ENCODE measurements at places on chromosomes 16 and 17.

DNA sequence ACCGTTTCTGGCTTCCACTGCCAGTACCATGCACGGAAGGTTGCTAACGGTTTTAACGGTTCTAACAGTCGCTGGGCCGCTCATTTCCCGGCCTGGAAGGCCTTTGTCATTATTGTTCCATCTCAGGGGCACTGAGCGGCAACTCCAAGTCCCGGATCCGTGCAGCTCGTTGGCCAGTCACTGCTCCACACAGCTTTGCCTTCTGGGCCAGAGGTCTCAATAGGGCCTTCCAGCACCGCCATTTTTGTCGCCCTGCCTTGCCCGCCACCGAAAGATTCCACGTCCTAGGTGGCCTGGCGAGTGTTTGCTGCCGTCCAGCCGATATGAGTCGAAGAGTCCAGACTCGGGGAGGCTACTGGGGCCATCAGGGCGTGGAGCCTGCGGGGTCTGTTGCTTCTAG, 30.3 kb upstream of the ATF7IP2 start:
- DNase-seq: no peak

GRCh38 chr16:11020388-11020787, 76.0 kb downstream of the CLEC16A start:
- no peak for DNase-seq

- peak; percentile 21 for DNase-seq
These were observed 6.0 kb upstream of the CPD start for GRCh38 chr17:30372755-30373154.

- no peak for DNase-seq
These were observed 4.4 kb downstream of the CACNA1G start for GRCh38 chr17:50564916-50565315.

- DNase-seq: no peak
These were observed 113.9 kb upstream of the MAF start for GRCh38 chr16:79714440-79714839.

DNA sequence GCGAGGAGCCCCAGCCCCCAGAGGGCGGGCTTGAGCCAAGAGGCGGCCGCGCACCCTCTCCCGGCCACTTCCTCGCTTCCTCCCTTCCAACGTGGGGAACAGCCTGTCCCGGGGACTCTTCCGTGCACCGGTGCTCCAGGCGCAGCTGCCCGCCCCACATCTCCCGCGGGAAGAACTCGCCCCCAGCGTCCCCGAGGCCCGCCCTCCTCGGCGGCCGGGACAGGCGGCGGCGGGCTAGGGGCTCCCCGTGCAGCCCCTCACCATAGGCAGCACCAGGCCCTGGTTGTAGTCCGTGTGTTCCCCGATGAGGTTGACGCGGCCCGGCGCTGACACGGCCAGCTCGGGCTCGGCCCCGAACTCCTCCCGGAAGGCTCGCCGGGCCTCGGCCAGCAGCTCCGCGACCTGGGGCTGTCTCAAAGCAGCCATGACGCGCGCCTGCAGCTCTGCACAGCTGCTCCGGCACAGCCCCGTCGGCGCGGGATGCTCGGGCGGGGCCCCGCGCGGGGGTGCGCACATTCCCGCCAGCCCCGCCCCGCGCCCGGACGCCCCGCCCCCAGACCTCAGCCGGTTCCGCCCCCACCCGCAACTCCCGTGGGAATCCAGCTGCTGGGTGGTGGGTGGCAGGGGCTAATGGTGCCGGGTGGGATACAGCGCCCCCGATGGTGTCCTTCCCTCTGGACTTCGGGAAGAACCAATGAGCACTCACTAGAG, at the start of gene GALK1:
Gene GALK1, minus strand, starts transcription at position 482 of the 711 bp plus-strand sequence. Its CDS starts 56 bp downstream, at position 426.
- peak; percentile 69 for DNase-seq

GRCh38 chr17:12719948-12720347, 54.3 kb downstream of the MYOCD start:
- no peak for DNase-seq

DNA sequence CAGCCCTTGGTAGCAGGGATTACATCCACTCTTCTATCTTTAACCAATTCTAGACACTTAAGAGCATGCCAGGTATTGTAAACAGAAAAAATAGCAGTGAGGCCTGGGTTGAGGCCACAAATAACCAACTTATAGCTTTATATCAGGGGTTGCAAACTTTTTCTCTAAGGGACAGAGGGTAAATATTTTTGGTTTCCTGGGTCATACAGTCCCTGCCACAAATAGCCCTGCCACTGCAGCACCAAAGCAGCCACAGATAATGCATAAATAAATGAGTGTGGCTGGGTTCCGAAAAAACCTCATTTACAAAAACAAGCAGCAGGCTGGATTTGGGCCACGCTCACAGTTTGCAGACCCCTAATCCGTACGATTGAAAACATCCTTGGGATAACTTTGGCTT, 46.7 kb downstream of the STAT3 start:
- no peak for DNase-seq

GRCh38 chr16:22721511-22722100, 92.4 kb upstream of the HS3ST2 start:
- no peak for DNase-seq

DNA sequence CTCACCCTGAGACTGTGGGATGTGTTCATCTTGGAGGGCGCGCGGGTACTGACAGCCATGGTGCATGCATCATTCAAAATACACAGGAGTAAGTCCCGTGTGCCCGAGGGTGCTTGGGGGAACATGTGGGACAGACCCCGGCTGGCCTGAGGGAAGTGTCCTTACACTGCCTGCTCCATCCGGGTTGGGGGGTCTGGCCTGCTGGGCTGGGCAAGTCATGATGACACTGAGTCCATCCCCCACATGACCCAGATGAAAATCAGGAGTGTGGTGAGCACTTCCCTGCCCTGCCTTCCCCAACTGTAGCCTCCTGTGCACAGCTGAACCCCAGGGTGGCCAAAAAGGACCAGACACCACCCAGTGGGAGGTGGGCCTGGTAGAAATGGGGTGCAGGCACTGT, 10.8 kb downstream of the TBC1D26 start:
- no peak for DNase-seq

DNA sequence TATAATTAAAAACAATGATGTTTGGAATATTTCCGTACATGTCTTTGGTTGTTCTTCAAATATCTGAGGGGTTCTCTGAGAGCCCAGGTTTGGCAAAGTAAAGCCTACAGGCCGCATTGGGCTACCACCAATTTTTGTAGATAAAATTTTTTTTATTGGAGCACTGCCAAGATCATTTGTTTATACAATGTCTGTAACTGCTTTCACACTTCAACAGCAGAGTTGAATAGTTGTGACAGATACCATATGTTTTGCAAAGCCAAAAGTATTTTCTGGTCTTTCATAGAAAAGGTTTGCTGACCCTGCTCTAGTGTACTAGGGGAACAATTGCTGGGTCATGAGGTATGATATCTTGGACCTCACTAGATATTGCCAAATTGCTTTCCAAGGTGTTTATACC, 10.5 kb downstream of the PPM1D start:
- no peak for DNase-seq

DNA sequence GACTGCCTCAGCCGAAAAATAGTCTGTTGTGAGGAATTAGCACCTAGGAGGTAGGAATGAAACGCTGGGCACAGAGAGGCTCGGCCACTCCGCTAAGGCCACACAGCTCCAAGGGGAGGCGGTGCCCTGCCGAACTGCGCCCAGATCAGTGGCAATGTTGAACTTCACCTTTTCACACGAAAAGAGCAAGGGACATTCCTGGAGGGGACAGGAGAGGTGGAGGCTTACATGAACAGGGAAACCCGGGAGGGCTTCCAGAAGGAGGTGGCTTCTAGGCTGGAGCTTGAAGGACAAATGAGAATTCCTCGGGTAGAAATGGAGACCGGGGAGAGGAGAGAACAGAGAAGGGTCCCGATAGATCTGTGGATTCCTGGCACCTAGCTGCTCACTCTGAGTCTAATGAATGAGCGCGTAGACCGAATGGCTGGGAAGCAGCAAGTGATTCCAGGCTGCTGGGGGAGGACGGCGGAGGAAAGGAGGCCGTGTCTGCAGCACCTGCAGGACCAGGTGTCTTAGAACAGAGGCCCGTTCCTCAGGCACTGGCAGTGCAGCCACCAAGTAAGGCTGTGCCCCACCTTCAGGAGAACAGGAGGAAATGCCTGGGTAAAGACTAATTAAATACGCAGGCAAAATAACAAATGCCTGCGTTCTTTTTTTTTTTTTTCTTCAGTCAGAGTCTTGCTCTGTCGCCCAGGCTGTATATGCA, 722 bp upstream of the SLC38A10 start:
- peak; percentile 20 for DNase-seq

DNA sequence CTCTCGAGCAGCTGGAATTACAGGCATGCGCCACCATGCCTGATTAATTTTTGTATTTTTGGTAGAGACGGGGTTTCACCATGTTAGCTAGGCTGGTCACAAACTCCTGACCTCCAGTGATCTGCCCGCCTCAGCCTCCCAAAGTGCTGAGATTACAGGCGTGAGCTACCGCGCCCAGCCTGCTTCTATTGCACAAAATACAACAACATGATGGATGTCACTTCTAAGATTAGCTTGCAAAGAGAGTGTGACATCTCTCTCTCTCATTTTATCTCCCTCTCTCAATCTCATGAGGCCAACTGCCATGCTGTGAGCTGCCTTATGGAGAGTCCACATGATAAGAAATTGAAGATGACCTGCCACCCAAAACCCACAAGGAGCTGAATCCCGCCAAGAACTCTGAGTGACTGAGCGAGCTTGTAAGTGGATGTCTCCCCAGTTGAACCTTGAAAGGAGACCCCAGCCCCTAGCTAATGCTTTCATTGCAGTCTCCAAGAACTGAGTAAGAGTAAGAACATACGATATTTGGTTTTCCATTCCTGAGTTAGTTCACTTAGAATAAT, 458.5 kb downstream of the RBFOX1 start:
- DNase-seq: no peak

- no peak for DNase-seq
These were observed 298.8 kb upstream of the MAF start for GRCh38 chr16:79899316-79899715.

GRCh38 chr17:28950752-28951427, 428 bp downstream of the PHF12 start:
- no peak for DNase-seq

- DNase-seq: no peak
These were observed 43.9 kb downstream of the MEAK7 start for GRCh38 chr16:84460406-84461028.

DNA sequence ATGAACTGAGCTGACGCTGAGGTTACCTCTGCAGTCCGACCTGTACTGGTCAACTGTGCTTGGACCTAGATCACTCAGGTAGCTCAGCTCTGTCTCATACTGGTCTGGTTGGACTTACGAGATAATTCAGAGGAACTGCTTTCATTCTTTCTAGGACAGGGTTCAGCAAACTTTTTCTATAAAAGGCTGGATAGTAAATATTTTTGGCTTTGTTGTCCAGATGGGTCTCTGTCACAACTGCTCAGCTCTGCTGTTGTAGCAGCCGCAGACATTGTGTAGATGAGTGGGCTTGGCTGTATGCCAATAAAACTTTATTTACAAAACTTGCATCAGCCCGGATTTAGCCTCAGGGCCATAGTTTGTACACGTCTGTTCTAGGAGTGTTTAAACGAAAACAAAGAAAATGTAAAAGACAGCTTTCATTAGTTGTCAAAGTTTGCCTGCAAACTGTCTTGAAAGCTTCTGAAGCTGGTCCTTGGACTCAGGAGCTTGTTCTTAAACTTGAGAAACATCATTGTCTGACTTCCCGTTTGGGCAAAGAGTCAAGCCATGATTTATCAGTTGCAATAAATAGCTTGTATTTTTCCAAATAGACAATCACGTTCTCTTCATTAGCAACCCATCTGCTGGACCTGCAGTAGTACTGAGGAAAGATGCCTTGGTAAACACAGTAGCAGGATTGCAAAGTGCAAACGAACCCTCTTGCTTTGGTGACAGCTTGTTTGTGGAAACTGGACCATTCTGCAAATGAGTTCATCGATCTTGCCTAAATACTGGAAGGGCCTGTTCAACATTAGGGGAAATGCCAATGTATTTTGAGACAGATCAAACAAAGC, 253.4 kb downstream of the SNX29 start:
- no peak for DNase-seq

DNA sequence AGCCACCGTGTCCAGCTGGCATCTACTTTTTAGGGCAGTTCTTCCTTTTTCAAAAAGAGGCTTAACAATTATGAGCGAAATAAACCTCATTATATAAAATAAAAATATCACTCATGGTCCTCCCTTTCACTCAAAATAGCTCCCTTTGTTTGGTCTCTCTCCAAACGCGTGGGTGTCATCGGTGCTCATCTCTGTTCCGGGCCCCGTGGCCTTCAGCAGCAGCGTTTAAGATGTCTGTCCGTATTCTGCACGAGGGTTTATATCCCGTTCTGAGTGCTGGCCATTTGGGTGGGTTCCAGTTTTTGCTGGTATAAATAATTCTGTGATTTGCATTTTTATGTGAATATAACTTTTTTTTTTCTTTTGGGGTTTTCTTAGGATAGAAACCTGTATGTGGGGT, 33.4 kb downstream of the PRMT7 start:
- DNase-seq: no peak

- DNase-seq: peak; percentile 12
These were observed 586 bp downstream of the GLYR1 start for GRCh38 chr16:4846503-4846900.

DNA sequence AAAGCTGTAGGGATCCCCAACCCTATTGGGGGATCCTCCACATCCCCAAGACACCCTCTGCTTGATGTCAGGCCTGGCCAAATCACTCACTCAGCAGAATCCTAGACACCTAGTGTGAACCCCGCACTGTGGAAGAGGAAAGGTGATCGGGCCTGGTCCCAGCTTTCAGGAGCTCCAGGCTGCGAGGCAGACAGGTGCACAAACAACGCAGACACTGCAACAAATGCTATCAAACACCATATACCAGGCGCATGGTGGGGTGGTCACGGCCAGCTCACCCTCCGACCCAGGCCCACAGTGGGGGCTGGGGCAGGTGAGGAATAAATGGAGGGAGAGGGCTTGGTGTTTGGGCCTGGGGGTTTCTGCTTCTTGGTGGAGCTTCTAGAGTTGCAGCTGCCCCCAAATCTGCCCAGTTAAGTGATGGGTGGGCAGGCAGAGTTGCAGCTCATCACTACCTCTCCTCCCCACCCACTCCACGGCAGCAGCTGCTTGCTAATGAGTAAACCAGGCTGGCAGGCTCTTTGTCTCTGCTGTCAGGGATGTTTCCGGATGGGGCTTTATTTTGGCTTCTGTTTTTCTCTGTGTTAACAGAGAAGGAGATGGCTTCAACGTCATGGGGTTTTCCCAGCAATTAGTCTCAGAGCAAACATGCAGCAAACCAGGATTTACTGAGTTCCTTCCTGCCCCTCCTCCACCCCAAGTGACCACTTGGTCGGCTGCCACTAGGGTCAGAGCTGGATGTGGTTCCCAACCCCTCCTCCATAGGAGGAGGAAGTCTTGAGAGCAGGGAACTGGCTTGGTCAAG, 46.6 kb downstream of the PECAM1 start:
- DNase-seq: no peak

- no peak for DNase-seq
These were observed 25.3 kb upstream of the MTMR4 start for GRCh38 chr17:58539698-58540097.

GRCh38 chr17:3635474-3636153, 436 bp downstream of the SHPK start:
- DNase-seq: no peak

DNA sequence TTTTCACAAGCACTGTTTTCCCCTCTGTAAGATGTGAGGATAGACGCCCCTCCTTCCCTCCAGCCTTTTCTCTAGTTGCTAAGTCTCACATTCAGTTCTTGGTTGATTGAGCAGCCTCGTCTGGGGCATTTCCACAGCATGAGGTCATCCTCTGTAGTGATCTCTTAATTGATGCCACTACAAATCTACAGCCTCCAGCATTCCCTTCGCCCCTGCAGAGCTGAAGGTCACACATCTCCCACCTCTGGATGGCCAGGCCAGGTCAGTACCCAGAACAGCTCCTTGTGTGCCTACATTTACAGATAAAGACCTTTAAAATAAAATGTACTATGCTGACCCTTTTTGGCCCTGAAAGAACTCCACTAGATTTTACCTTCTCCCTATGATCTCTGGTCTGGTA, 32.5 kb upstream of the CDH11 start:
- DNase-seq: no peak
